Stimulated activated CD8-positive, alpha-beta memory T cell treated with anti-CD3 and anti-CD28 coated beads, Interleukin-7, amount 100 ng/mL, for 1 hour (primary cell): ENCODE measurements at places on chromosomes 13 and 19.

GRCh38 chr13:52785739-52786138, 46.1 kb upstream of the CNMD start:
- DNase-seq = no peak

- DNase-seq = peak; percentile 67
These were observed 30.0 kb downstream of the VAV1 start for GRCh38 chr19:6802336-6803035.

GRCh38 chr13:84670245-84670644, 788.0 kb upstream of the SLITRK1 start:
- DNase-seq = no peak

DNA sequence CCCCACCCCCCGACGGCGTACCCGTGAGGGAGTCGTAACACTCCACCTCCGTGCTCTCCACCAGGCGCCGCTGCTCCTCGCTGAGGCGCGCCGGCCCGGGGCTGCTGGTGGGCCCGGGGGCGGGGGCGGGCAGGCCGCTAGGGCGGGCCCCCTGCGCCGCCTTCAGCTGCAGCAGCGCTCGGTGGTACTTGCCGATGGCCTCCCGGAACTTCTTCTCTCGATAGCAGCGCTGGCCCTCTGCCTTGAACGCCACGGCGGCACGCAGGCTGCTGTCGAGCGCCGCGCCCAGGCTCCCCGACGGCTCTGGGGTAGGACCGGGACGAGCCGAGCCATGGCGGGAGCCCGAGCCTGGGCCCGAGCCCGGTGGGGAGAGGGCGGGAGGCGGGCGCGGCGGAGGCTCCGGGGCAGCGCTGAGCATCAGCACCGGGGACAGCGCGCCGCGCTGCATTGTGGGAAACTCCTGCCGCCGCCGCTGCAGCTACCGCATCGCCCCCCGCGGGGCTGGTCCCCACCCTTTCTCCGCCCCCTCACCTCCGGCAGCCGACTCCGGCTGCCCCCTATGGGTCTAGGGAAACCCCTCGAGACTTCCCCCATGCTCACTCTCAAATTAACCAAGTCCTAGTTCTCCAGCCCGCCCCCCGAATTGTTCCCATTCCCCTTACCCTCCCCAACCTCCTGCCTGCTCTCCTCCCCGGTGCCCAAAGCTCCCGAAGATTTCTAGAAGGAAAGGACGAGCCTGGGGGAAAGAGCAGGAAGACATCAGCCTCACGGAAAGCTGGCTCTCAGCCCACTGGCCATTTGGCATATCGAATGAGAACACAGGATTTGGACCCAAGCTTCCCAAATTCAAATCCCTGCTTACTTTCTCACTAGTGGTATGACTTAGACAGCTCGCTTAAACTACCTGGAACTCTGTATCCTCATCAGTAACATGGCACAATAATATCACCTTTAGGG, at the start of gene TTC9B:
Gene TTC9B, minus strand, starts transcription at position 451 of the 957 bp plus-strand sequence. Its CDS starts 3 bp downstream, at position 448.
- DNase-seq = peak; percentile 24

GRCh38 chr13:46687810-46688209, 109.2 kb downstream of the ESD start:
- no peak for DNase-seq

DNA sequence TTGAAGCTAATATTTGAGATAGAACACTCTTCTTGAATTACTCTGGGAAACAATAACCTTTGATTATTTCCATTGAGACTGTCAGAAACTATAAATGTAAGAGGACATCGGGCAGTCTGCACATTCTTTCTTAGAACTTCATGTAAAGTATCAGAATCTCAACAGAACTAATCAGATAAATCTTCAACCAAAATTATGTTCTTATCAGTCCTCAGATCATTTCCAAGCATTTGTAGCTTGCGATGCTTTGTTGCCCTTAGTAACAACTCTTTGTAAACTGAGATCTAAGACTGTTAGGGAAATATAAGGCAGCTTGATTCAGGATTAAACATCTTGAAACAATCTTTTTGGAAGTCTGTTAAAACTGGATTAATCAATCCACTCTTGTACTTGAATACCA, 70.3 kb downstream of the FNDC3A start:
- no peak for DNase-seq

DNA sequence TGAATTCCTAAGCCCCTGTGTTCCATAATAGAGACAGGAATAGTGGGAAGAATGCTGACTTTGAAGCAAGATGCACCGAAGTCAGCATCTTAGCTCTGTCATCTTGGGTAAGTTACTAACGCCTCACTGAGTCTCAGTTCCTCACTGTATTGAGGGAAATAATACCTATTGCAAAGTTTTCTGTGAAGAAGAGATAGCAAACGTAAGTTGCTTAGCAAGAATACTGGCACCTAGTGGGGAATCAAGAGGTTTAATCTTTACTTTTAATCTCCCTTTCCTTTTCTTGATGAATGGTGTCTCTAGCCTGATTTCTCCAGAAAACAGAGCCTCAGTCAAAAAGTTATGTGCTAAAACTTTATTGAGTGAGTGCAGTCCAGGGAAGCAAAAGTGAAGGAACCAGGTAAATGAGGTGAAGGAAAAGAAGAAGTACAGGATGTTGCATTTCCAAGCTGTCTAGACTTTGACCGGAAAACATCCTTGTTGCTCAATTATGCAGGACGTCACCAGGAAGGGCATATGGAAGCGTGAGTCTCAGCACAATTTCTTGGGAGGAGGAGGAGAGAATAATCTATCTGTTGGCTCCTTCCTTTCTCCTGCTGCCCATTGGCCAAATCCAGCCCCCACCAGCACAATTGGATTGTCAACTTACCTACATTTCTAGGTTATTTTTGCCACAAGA, 210.0 kb downstream of the B3GLCT start:
- DNase-seq = no peak

DNA sequence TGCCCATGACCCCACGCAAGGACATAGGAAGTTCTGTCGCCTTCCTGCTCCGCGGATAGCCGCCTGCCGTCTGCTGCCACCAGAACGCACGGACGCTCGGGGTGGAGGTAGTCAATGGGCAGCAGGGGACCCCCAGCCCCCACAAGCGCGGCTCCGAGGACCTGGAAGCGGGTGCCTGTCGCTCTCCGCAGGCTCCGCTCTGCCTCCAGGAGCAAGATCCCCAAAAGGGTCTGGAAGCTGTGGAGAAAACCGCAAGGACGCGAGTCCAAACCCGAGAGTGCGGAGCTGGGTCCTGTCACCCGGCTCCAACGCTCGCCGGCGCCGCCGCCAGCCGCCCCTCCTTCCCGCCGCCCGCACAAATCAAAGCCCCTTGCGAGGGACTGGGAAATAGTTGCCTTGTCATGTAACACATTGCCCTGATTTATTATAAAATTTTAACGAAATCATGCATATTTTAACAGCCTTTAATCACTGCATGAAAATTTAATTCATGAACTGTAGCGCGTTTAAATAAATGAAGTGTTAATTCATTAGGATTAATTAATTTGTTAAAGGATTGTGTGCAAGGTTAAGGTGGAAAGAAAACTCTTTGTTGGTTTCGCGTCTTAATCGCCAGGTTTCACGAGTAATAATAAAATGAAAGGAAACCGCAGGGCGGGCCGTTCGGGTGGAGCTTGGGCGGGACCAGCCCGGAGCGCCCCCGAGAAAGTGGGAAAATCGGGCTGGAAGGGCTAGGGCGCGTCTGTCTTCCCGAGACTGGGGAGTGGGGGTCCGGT, 5.5 kb upstream of the POU4F1 start:
- DNase-seq = no peak

DNA sequence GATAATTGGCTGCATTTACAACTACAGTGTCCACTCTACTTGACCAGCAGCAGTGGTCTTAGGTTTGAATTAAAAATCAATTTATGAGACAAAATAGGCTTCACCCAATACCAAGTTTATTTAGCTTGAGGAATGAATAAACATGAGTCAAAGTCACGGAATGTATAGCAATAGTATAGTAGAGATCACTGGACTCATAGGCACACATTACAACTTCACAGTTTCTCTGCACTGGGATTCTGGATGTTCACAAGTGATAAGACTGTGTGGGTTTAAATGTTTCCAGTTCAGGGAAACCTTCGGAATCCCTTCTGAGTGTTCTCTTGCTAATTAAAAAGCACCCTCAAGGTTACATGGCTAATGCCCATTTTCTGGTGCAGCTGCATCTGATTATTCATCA, 1064.9 kb downstream of the SLITRK5 start:
- DNase-seq = no peak

DNA sequence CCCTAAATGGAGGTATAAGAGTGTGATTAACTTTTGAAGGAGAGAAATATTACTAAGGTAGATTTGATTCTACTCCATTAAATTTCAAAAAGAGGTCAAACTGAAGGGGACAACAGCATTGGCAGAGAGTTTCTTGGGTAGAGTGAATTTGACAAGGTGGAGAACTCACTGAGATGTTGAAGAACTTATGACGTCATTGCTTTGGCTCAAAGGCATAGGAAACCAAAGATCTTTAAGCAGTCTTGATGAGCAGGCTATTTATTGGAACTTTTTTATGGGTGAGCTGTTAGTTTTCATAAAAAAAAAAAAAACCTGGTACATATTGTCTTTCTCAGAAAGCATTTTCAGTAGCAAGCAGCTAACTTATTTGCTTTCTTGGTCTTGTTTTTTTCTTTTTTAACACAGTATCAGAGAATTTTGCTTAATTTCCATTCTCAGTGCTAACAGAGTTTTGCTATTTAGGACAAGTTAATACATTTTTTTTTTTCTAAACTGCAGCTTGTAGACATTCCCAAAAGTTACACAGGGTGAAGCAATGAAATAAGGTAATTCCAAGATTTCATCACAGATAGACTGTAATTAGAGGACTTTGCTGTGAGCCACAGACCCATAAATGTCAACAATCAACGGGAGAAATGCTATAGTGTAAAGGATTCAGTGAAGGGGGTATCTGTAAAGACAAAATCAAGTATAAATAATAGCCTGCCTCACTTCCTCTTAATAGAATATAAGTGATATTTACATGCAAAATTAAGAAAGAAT, 412.2 kb upstream of the KLHL1 start:
- DNase-seq = no peak

DNA sequence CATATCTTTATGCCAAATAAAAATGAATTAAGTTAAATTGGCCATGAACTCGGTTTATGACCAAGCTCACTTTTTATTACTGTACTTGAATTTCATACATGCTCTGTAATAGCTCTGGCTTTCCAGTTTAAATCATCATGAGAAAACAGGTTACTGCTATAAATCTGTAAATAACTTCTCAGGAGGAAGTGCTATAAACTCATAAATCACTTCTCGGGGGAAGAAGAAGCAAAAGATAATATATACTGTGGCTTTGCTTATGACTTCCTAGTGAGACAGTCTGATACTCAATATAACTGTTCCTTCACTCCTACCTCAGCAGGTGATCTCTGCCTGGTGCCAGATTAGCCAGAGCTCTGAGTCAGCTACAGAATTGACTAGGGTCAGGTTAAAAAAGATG, 12.5 kb downstream of the SUPT20H start:
- DNase-seq = no peak

- DNase-seq = no peak
These were observed 58.7 kb upstream of the RGCC start for GRCh38 chr13:41398494-41399170.

DNA sequence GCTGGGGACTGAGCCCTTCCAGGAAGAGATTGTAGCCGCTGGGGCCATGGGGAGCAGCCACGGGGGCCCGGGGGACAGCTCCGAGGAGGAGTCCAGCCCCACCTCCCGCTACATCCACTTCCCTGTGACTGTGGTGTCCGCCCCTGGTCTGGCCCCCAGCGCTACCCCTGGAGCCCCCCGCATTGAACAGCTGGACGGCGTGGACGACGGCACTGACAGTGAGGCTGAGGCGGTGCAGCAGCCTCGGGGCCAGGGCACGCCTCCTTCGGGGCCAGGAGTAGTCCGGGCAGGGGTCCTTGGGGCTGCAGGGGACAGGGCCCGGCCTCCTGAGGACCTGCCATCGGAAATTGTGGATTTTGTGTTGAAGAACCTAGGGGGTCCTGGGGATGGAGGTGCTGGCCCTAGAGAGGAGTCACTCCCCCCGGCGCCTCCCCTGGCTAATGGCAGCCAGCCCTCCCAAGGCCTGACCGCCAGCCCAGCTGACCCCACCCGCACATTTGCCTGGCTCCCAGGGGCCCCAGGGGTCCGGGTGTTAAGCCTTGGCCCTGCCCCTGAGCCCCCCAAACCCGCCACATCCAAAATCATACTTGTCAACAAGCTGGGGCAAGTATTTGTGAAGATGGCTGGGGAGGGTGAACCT, 9.6 kb downstream of the IGFLR1 start:
- DNase-seq = no peak
